ENCODE measurements at places on chromosomes 1 and 21.

GRCh38 chr1:39544327-39544726 lies 32.3 kb downstream of the PABPC4 start:
- DNase-seq, result no peak

- DNase-seq, result no peak
Measured at GRCh38 chr1:206655471-206655882, 20.1 kb downstream of the DYRK3 start.

DNA sequence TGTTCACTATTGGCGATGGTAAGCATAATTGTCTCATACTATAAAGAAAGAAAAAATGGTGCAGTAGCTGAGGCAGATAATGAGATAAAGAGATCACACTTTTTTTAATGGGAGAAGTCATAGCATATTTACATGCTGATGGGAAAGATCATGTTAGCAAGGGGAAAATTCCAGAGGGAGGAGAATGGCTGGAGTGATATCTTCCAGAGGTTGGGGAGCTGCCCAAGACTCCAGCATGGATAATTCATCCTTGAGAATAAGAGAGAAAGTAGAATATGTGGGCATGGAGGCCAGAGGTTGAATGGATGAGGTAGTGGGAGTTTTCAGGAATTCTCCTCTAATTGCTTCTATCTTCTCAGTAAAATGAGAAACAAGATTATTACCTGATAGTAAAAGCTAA lies 45.8 kb upstream of the RGS1 start:
- no peak for DNase-seq

DNA sequence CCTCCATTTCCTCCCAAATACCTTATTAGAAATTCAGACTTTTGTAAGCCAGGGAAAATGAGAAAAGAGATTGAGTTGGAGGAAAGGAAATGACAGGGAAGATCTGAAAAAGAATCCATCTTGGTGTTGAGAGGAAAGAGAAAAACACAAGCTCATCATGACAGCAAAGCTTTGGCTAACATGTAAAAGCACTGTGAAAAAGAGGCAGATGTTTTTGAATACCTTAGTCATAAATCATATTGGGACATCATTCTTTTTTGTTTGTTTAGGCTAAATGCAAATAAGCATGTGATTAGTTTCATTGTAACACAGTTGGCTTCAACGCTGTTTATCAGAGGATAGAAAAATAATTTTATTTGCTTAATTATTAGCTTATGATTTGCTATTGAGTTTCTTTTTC lies 64.6 kb downstream of the LHX8 start:
- DNase-seq, result no peak

GRCh38 chr21:31180256-31181081 lies 142.2 kb upstream of the KRTAP19-8 start:
- DNase-seq, result no peak

DNA sequence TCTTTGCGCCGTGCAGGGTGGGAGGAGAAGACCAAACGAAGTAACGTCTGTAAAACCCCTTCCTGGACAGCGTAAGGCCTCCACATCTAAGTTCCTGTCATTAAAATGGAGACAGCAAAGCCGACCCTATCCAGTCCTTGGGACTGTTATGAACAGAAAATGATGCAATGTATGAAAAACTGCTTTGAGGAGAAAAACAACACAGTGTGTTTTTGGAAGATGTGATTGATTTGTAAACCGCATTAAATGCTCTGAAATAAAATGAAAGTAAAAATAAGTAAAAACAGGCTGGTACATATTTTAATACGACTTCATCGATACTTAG lies 827 bp upstream of the URB1 start:
- DNase-seq, result no peak

DNA sequence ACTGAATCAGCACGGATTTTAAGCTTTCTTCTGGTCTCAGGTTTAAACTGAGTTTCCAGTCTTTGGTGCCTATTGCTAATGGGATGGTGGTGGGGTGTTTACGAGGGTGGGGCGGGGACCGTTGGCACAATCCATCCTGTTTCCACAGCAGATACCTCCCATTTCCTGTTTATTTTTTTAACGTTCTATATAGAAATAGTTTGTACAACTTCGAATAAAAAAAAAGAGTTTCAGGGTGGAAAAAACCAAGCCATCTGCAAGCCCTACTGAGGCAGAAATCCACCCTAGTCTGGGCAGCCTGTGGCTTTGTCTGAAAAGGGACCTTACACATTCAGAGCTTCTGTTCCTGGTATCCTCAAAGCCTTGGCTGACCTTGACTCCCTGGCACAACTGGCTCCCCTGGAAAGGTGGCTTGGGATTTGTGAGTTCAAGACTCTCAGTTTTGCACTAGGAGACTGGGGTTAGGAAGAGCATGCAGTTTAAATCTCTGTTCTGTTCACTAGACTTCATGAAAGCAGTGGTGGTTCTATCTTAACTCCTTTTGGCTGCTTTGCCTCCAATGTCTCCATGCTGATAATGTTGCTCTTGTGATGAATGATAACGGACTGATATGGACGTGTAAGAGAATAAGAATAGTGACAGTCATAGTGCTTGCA lies 46.7 kb downstream of the VANGL2 start:
- no peak for DNase-seq

GRCh38 chr21:27190601-27191000 lies 223.7 kb upstream of the ADAMTS5 start:
- DNase-seq, result no peak

DNA sequence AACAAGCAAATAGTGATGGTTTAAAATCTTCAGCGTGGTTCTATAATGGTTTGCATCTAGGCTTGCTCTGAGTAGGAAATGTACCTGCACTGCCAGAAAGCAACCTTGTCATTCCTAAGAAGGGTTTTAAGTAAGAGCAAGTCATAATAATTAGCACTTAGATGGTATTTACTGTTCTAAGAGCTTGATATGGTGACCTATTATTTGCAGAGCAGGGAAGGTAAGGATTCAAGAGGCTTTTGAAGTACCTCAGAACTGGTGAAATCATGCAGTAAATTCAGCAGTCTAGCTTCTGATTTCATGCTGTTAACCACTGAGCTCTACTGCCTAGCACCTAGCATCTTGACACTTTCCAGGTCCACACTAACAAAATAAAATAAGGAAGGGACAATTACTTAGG lies 23.7 kb downstream of the ATP1A1 start:
- DNase-seq, result no peak

GRCh38 chr1:212975111-212975918 lies 25.0 kb downstream of the VASH2 start:
- DNase-seq, result no peak

GRCh38 chr1:17381161-17381560 lies 9.2 kb downstream of the PADI6 start:
- DNase-seq, result no peak

- peak; percentile 73 for DNase-seq
Measured at GRCh38 chr1:1573843-1574720, 581 bp downstream of the SSU72 start.

All from activated naive CD4-positive, alpha-beta T cell treated with Interleukin-2 at 50 U/mL for 16 hours (primary cell).